ENCODE measurements at places on chromosomes 3 and 15.

DNA sequence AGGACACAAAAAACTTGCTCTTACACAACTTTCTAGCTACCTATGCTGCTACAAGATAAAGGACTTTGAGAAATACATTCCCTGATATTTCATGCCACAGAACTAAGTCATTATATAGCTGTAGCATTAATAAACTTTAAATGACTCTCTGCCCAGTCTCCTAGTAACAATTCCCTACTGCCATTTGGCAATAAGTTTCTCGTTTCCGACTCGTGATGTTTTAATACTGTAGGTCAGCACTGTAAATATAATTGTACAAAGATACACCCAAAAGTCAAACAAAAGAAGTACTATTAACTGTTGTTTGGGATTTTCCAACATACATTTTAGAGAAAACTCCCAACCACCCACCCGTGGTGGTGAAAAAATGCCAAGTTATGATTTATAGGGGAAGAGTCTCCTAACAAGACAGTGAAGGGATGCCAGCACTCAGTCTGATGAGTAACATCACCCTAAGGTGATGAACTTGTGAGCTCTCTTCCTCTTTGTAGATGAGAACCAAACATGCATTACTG lies 132.2 kb downstream of the DUT start:
- no peak for DNase-seq

- DNase-seq: no peak
Measured at GRCh38 chr3:131750256-131750655, 247.5 kb upstream of the MRPL3 start.

GRCh38 chr15:78810362-78811123 lies 721 bp downstream of the ADAMTS7 start:
- no peak for DNase-seq

GRCh38 chr3:161866176-161866575 lies 369.6 kb downstream of the OTOL1 start:
- DNase-seq: no peak

DNA sequence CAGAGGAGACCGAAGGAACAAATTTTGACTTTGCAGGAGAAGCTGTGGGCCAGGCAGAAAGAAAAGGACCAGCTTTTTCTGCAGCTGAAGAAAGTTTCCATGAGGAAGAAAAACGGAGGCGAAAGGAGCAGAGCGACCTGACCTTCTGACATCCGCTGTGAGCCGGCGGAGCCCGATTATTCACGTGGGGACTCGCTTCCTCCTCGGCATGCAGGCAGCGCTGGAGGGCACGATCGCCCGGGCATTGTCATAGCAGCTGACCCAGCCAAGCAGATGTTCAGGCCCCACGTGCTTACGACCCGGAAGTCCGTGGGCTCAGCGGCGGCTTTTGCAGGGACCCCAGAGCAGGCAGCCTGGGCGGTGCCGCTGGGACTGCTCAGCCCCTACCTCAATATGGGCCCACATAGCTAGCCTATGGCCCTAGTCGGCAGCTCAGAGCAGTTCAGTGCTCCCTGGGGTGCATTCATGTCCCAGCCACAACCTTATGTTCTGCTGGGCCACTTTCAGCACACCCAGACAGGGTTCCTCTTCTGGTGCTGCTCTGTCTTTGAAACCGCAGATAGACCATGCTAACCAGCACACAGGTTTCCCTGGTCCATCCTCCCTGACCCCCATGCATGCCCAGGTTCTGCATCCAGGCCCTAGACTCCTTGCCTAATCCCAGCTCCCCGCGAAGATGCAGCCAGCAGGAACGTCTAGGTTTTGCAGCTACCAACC lies 10.5 kb upstream of the EIF4A2 start:
- DNase-seq: peak; percentile 47

- DNase-seq: no peak
Measured at GRCh38 chr15:58457466-58457965, 25.7 kb downstream of the LIPC start.

DNA sequence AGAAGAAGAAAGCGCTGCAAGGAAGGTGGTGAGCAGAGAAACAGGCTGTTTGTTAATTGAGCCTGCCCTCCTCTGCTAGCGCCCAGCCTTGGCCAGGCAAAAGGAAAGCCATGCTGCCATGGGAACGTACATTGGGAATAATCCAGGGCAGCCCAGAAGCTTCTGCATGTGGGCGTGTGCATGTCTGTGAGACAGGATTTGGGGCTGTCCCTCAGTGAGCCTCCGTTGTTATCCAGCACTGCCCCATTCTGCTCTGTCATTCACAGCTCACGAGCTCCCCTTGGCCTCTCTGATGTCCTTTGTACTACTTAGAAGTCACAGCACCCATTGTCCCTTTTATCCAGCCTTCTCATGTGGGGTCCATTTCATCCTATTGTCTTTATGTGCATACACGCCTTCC lies 239.1 kb upstream of the ROPN1 start:
- DNase-seq: no peak

GRCh38 chr3:169774186-169774585 lies 990 bp downstream of the MYNN start:
- no peak for DNase-seq

GRCh38 chr15:54636147-54636546 lies 560.6 kb downstream of the RSL24D1 start:
- no peak for DNase-seq

DNA sequence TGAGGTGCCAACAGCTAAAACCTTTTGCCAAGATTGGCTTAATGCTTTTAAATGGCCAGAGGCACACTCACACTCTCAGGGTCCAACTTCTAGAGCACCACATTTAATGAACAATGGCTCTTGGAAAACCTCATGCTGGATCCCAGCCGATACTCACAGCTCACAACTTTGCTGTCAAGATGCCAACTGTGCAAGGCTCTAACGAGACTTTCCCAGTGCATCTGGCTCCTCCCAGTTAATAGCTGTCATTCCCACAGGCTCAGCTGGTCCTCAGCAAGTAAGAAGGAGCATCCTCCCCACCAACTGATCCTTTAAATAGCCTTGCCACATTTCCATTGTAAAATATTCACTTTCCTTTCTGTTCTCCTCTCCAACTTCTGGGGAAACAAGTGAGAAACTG lies 20.3 kb upstream of the FRMD4B start:
- no peak for DNase-seq

DNA sequence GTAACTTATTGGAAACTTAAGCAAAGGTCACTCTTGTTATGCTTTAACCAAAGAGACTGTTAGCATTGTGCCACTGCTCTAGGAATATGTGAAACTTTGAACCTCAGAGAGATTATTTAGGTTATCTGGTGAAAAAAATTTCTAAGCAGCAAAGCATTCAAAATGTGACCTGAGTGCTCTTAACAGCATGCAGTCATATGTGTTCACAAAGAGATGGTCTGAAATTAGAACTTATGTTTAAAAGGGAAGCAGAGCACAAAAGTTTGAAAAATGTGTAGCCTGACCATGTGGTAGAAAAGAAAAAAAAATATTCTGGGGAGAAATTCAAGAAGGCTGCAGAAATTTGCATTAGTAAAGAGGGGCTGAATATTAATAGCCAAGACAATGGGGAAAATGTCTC lies 420.2 kb upstream of the CADM2 start:
- DNase-seq: no peak

DNA sequence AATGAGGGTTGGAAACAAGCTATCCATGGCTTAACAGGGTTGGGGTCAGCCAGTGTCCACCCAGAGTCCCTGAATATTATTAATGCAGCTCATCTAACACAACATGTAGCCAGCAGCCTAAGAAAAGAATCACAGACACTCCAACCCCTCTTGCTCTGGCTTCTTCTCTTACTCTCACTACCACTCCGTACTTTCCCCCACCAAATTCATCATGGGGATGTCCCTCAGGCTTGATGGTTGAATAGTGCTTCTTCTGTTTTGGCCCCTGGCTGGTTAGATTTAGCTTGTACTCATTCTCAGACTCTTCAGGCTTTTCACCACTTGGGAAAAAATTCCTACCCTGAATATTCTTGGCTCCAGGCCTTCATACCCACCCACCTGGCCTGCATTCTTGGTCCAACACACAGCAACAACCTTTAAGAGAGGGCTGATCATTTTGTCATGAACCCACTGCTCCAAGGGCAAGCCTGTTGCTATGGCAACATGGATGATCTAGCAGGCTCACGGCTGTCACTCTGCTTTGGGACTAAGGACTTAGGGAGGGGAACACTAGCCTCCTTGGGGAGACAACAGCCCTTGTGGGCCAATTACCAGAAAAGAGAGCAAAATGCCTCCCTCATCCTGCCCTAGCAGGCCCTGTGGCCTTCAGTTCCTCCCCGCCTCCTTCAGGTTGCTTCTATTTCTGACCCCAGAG lies 9.4 kb upstream of the MED12L start:
- DNase-seq: no peak

DNA sequence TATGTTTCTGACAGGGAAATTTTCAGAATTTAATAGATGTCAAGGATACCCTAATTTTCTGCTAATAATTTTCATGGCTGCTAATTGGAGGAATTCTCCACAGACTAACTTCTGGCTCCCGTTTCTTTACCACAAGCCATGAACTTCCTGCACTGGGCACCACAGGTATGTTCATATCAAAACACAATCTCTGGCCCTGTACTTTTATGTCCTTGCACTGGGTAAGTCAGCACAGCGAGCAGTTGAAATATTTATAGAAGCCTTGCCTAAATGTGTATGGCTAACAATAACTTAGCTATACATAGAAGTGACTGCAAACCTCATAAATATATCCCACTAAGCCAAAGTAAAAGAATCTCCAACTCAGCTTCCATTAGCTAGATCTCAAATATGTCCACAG lies 246.9 kb downstream of the ZIC1 start:
- no peak for DNase-seq

DNA sequence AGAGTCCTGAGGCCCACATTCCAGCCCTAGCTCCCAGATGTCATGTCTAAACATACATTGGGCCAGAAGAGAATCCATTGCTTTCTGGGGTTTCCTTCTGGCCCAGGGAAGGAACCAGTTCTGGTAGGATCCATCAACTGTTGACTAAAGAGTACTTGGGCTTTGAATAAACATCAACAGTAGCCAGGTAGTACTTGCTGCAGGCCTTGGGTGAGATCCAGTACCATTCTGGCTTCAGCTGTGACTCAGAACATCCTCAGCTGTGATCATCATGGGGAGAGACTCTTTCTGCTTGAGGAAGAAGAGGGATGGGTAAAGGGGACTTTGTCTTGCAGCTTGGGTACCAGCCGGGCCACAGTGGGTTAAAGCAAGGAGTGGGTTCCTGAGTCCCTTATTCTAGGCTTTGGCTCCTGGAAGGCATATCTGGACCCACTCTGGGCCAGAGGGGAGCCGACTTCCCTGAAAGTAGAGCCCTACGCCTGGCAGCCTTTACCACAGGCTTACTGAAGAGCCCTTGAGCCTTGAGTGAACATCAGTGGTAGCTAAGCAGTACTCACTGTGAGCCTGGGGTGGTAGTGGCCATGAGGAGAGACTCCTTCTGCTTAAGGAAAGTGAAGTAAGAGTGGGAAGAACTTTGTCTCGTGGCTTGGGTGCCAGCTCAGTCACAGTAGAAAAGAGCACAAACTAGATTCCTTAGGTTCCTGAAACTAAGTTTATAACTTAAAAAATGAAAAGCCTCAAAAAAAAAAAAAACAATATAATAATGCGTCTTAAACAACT lies 128.3 kb downstream of the GOLIM4 start:
- DNase-seq: no peak

GRCh38 chr3:42683875-42684598 lies 1.3 kb upstream of the KLHL40 start:
- DNase-seq: no peak

DNA sequence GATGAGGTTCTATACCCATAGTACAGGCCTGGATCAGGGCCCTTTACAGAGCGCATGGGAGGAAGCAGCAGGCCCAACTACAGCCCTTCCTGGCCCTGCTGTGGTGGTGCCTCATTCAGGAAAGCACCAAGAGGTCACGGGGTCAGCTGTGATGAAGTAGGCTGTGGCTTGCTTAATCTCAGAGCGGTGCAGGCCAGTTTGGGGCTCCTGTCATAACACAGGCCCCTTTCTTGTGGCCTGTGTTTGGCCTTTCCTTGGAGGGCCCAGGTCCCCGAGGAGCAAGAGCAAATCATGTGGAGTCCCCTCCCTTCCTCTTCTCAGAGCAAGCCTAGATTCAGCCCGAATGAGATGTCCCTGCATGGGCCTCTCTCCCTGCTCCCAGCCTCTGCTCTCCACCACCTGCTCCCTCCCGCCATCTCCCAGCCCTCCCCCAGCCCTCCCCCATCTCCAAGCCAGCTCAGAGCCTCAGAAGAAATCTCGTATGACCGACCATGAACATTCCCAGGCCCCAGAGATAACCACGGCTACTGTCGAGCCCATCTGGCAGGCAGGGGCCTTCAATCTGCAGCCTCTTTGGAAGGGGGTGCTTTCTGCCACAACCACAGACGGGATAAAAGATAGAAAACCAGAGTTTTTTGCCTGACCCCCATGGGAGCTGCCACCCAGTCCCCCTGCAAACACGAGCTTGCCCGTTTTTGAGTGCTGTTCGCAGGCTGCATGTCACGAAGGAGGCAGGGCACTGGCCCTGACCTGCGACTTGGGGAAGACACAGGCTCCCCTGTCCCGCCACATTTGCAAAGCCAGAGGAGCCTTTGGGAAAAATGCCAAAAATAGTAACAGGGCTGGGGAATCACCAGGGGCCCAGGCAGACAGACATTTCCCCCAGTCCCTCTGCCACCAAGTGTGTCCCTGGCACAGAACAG lies 32.3 kb upstream of the DUSP7 start:
- no peak for DNase-seq

- DNase-seq: no peak
Measured at GRCh38 chr15:48644827-48645557, 517 bp downstream of the FBN1 start.

- DNase-seq: no peak
Measured at GRCh38 chr3:117556646-117557407, 847.2 kb downstream of the TUSC7 start.

GRCh38 chr3:146065573-146066006 lies 95.4 kb downstream of the PLOD2 start:
- no peak for DNase-seq

DNA sequence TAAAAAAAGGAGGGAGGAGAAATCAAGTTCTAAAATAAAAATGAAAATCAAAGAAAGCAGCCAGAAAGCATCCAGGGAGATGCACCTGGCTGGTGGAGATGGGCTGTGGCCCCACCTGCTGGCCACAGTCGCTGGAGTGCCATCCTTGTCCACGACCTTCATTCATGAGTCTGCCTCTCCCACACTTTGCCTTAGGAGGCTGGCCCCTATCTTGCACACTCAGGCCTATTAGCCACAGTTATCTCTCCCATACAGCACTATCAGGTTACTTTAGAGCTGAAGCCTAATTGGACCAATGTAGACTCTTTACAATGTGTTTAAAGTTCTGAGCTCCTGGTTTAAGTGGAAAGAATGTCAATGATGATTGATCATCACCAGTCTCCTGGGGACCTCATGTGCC lies 392.0 kb upstream of the RORA start:
- no peak for DNase-seq

- no peak for DNase-seq
Measured at GRCh38 chr3:39220407-39221140, 28.2 kb upstream of the XIRP1 start.

DNA sequence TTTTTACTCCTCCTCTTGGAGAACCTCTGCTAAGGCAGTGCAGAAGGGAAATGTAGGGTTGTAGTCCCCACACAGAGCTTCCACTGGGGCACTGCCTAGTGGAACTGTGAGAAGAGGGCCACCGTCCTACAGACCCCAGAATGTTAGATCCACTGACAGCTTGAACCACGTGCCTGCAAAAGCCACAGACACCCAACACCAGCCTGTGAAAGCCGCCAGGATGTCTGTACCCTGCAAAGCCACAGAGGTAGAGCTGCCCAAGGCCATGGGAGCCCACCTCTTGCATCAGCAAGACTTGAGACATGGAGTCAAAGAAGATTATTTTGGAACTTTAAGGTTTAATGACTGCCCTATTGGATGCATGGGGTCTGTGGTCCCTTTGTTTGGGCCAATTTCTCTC lies 112.1 kb downstream of the RSL24D1 start:
- DNase-seq: no peak

GRCh38 chr3:129820587-129820986 lies 72.9 kb downstream of the TMCC1 start:
- no peak for DNase-seq

Data from activated T-cell treated with anti-CD3 and anti-CD28 coated beads for 4 hours (primary cell).